SJSA1 (cell line): ENCODE measurements at places on chromosomes 11 and 22. TPM values are rescaled to one million over a fixed set of nuclear protein-coding genes. Genes with fewer than 3 reads are reported as not detected.

DNA sequence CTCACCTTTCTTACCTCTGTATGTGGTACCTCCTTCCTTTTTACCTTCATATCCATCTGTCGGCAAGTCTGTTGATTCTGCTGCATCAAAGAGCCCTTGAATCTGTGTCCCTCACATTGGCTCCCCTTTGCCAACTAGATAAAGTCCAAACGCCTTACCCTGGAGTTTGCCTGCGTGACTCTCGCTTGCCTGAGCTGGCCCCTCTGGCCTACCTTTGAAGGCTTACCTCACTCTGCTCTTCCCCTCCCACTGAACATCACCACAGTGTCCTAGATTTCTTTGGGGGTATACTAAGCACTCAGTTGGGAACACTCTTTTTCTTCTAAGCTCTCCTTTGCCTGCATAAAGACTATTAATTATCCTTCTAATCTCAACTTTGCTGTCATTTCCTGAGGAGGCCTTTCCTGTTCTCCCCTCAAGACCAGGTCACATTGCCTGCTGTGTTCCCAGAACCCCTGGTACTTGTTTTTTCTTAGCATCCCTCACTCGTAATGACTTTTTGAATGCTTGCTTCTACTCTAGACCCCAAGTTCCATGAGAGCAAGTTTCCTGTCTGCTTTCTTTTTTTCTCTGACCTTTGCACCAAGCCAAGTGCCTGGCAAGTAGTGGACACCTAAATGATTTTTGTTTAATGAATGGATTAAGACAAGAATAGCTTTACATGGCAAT lies 67.8 kb upstream of the ADORA2A start:
- DNase-seq, result no peak

Gene OR52K2
- not detected in 2 replicates for total RNA-seq

Gene TMEM179B
- total RNA-seq, result 92.8 and 131 TPM in 2 replicates

DNA sequence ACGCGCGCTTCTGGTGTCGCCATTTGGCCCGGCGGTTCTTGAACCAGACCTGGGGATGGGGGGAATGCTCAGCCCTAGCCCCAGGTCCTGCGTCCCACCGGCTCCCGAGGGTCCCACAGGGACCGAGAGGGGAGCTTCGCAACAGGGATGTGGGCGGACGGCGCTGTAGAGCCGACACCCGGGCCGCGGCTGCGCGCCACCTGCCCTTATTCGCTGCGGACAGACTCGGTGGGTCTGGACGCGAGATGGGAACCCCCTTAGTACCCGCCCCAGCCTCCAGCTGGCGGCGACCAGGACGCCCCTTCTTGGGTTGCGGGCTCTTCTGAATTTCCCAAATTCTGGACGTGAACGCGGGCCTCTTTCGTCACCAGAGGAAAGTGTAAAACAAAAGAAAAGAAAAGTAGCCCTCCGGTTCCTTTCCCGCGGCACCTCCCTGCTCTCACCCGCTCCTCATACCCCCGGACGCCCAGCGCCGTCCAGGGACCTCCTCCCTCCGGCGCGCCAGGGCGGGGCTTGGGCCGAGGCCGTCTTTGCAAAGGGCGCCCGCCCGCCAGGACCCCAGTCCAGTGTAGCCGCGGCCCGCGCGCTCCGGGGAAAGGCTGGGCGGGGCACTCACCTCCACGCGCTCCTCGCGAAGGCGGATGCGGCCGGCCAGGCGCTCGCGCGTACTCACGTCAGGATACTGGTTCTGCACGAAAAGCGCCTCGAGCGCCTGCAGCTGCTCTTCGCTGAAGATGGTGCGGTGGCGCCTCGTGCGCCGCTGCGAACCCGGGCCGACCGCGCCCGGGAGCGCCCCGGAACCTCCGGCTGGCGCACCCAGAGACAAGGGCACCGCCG lies 827 bp downstream of the GSC2 start:
- no peak for DNase-seq

Gene ADM2
- 0.05 TPM in 1 of 2 replicates, not detected in the other for total RNA-seq

Gene C11orf16
- not detected in 2 replicates for total RNA-seq

Gene MGAT3
- 3.9 and 4.3 TPM in 2 replicates for total RNA-seq

DNA sequence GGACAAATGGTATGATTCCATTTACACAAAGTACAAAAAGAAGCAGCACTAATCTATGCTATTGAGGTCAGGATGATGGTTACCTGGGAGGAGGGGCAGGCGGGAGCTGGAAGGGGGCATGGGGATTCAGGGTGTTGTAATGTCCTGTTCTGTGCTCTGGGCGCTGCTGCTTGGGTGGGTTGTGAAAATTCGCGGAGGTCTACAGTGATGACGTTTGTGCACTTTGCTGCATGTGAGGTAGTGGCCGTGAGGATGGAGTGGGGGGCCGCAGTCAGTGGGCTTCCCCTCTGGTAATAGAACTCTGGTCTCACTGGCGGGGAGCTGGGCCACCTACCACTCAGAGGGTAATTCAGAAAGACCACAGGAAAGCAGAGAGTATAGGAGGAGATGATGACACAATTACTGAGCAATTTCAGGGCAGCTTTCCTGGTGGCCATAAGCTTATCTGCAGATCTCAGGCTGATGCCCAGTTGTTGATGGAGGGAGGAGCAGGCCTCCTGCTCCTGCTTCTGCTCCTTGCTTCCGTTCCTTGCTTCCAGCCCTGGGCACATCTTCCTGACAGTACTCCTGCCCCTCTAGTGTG lies 121.5 kb downstream of the CEP164 start:
- DNase-seq, result peak; percentile 87

DNA sequence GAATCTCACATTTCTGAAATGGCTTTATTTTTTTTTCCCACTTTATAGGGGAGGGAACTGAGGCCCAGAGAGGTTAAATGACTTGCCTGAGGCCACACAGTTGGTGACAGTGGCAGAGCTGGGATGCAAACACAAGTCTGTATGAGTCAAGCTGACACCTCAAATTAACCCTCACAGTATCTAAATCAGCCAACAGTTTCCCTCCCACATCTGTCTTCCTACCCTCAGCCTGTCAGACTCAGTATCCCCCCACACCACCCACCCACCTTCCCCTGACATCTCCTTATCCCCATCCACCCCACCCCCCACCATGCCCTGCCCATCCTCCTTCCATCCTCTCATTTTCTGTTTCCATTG lies 95.2 kb downstream of the TP53I11 start:
- DNase-seq, result no peak

- DNase-seq, result no peak
These were observed 210.5 kb downstream of the FAM181B start for GRCh38 chr11:82523141-82523540.

Gene TEX12
- total RNA-seq, result 0.16 TPM in 1 of 2 replicates, not detected in the other

Gene STIM1
- 87.2 and 99.9 TPM in 2 replicates for total RNA-seq

- DNase-seq, result no peak
These were observed 6.5 kb upstream of the CLDN5 start for GRCh38 chr22:19530751-19531150.
